ENCODE measurements at places on chromosomes 5 and 9. TPM values are rescaled to one million over a fixed set of nuclear protein-coding genes. Genes with fewer than 3 reads are reported as not detected.

FST gene
- 0.18 TPM for polyA plus RNA-seq

RFESD gene
- 11.8 TPM for polyA plus RNA-seq

IL5 gene
- not detected for polyA plus RNA-seq

GRCh38 chr9:76943054-76943453 is 37.1 kb upstream of the PRUNE2 start:
- no peaks in the 10 kb centered on the region for H3K27me3 ChIP-seq
- H3K4me3 ChIP-seq: no peak overlapping the region
- H3K27ac ChIP-seq: no peak overlapping the region
- no peaks in the 10 kb centered on the region for H3K36me3 ChIP-seq

GRCh38 chr9:92961627-92962302 is 14.4 kb downstream of the FGD3 start:
- peaks cover 74% of the 10 kb centered on the region for H3K4me1 ChIP-seq
- no peaks in the 10 kb centered on the region for H3K36me3 ChIP-seq

DNA sequence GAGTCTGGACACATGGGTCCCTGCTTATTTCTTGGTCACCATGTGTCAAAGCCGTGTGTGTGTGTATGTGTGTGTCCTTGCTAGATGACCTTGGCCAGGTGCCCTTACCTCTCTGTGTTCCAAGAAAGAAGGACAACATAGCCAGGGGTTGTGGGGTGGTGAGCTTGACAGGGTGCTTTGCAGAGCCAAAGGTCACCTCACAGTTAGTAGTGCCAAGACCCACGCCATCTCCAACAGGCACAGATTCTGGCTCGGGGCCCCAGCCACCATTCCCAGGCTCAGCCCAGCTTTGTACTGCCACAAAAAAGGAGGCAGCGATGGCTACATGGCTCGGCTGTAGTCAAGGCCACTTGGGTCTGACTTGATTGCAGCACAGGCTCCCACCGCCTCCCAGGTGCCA is 39.5 kb downstream of the CXXC5 start:
- no peak for DNase-seq

GRCh38 chr5:142878638-142879037 is 108.5 kb downstream of the ARHGAP26 start:
- H3K27ac ChIP-seq: no peak overlapping the region
- no peaks in the 10 kb centered on the region for H3K4me1 ChIP-seq
- no peaks in the 10 kb centered on the region for H3K27me3 ChIP-seq

- no peak for DNase-seq
- no peak overlapping the region for H3K4me3 ChIP-seq
- no peak overlapping the region for H3K27ac ChIP-seq
- no peaks in the 10 kb centered on the region for H3K27me3 ChIP-seq
- no peaks in the 10 kb centered on the region for H3K36me3 ChIP-seq
Measured at GRCh38 chr5:104937598-104937997, 1375.0 kb upstream of the NUDT12 start.
